PC-9 (cell line): ENCODE measurements at places on chromosomes 3 and 15. TPM values are rescaled to one million over a fixed set of nuclear protein-coding genes. Genes with fewer than 3 reads are reported as not detected.
A peak's percentile ranks its signal among the peaks of the same experiment; 100 is the strongest.

The STRA6 gene
- 64.9 and 83.6 TPM in 2 replicates for total RNA-seq

DNA sequence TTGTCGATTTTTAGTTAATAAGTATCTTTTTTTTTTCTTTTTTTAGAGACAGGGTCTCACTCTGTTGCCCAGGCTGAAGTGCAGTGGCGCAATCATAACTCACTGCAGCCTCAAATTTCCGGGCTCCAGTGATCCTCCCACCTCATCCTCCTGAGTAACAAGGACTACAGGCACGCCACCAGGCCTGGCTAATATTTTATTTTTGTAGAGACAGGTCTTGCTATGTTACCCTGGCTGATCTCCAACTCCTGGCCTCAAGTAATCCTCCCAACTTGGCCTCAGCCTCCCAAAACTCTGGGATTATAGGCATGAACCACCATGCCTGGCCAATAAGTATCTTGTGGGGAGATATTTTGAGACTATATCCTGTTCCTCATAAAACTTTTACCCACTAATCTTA lies 29.4 kb upstream of the ARID3B start:
- no peak for DNase-seq

GRCh38 chr15:25829073-25829472 lies 34.1 kb downstream of the ATP10A start:
- DNase-seq: no peak

DNA sequence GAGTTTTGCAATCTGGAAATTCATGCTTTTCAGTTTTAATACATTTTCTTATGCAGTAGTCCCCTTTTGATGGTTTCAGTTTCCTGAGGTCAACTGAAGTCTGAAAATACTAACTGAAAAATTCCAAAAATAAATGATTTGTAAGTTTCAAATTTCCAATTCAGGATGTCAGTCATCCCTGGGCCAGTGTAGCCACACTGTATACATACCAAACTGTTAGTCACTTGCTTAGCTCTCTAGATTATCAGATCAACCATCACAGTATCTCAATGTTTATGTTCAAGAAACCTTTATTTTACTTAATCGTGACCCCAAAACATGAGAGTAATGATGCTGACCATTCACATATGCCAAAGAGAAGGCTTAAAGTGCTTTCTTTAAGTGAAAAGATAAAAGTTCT lies 715.5 kb downstream of the GBE1 start:
- no peak for DNase-seq

- no peak for DNase-seq
These were observed 21.0 kb downstream of the ZNF80 start for GRCh38 chr3:114216186-114216970.

GRCh38 chr15:56919609-56920366 lies 1.3 kb downstream of the TCF12 start:
- peak; percentile 25 for DNase-seq
